ENCODE measurements at places on chromosomes 7 and 10.

DNA sequence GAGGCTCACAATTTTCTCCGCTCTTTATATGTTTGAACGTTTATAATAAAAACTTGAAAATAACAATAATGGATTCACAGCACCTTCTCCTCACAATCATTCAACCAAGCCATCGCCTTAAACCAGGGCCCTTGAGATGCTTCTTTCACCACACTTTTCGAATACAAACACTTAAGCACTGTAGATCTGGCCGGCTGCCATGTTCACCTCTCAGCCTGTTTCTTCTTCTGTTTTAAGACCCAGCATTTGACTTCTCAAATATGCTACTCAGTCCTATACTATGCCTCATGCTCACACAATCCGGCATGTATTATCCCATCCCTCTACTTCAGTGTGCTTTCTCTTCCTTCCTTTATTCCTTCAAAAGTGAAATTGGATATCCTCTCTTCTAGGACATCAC, 280.6 kb downstream of the TFEC start:
- no peak for DNase-seq

GRCh38 chr7:23514755-23515154, 17.0 kb downstream of the TRA2A start:
- no peak for DNase-seq

- no peak for DNase-seq
Observed at GRCh38 chr7:22275661-22276060, 81.3 kb downstream of the RAPGEF5 start.

GRCh38 chr10:84903320-84903719, 574.9 kb downstream of the CCSER2 start:
- no peak for DNase-seq

DNA sequence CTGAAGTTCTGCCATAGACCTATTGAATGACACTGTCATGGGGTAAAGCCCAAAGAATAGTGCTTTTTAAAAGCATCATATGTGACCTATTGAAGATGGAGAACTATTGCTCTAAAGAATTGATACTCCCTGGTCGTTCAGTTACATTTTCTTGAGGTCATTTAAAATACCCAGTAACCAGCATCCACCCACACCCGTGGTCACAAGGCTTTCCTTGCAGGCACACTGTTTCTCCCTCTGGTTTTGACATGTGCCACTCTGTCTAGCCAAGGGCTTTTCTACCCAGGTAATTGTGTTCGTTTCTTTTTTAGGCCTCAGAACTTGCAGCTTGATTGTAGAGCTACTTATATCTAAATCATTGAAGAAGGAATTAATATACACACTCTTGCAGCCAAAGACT, 68.3 kb upstream of the LYZL2 start:
- DNase-seq: no peak

GRCh38 chr10:49578392-49578791, 31.7 kb upstream of the SLC18A3 start:
- DNase-seq: no peak

- DNase-seq: no peak
Observed at GRCh38 chr7:11078247-11078834, 104.7 kb downstream of the PHF14 start.

DNA sequence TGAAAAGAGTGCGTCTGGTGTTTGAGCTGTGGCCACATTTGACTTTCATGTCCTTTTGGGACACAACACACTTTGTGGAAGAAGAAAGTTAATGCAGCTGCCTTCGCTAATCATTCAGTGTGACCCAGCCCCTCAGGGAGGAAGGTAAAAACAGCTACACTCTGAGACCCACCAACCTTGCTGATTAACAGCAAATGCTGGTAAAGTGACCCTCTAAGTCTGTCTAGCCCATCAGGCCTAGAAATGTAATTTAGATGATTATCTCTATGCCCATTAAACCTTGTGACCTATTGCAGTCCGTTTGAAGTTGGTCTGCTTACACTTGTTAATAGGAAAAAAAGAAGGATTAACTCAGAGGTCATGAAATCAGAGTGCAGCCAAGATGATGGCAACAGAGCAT, 161.9 kb upstream of the WNT16 start:
- no peak for DNase-seq

- DNase-seq: no peak
Observed at GRCh38 chr7:98448766-98449165, 47.9 kb upstream of the BAIAP2L1 start.

GRCh38 chr7:21497072-21497471, 45.8 kb upstream of the DNAH11 start:
- DNase-seq: no peak

DNA sequence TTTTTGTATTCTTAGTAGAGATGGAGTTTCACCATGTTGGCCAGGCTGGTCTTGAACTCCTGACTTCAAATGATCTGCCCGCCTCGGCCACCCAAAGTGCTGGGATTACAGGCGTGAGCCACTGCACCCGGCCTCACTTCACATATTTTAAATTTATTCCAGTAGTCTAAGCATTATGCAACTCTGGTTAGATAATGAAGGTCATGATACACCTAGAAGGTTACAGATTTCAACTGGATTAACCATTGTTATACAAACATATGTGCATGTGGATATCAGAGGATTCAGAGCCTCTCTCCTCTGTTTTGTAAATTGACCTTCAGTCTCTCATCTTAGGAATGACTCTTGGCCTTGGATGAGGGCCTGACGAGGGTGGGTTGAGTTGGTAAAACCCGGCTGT, 146.3 kb downstream of the DPP6 start:
- DNase-seq: no peak

GRCh38 chr7:148982654-148983199, 45.6 kb downstream of the PDIA4 start:
- no peak for DNase-seq

- no peak for DNase-seq
Observed at GRCh38 chr7:100933734-100934133, 15.6 kb upstream of the MUC3A start.

GRCh38 chr7:117067340-117067739, 114.0 kb downstream of the ST7 start:
- DNase-seq: no peak

DNA sequence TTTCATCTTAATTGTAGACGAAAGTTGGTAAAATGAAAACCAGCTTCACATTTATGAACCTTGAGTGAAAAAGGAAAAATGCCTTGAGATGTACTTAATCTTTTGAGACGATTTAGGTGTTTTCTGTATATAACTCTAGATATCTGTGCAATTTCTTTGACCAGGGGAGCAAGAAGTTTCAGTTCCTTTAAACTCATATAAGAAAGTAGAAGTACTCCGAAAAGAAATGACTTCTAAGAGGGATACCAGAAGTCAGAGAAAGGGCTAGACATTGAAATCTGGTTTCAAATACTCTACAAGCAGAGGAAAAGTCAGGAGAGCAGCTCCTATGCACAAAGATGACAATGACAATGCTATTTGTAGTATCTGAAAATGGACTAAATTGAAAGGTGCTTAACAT, 303.7 kb downstream of the BAMBI start:
- DNase-seq: no peak

GRCh38 chr7:156437021-156437614, 203.5 kb upstream of the RNF32 start:
- DNase-seq: no peak

Data from stimulated activated CD4-positive, alpha-beta T cell treated with anti-CD3 and anti-CD28 coated beads, TNF-alpha, amount 100 ng/mL, for 48 hours (primary cell).